Stimulated activated CD4-positive, alpha-beta T cell treated with anti-CD3 and anti-CD28 coated beads, Interleukin-1b, Interleukin-23, amount 100 ng/mL, for 48 hours (primary cell): ENCODE measurements at places on chromosomes 1 and 21.
A peak's percentile ranks its signal among the peaks of the same experiment; 100 is the strongest.

GRCh38 chr21:42313501-42313969, 1.7 kb downstream of the TFF3 start:
- no peak for DNase-seq

DNA sequence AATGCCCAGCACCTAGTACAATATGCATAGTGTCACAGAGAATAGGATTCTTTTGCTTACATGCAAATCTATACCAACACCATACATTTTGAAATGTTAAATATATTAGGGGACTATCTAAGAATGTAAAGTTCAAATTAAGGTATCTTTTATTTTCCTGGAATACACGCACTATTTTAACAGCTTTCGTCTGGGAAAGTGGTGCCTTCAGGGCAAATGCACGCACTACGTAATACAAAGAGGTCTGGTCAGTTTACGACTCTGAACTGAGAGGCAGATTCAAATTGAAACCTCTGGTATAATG, 931 bp downstream of the FUBP1 start:
- no peak for DNase-seq

DNA sequence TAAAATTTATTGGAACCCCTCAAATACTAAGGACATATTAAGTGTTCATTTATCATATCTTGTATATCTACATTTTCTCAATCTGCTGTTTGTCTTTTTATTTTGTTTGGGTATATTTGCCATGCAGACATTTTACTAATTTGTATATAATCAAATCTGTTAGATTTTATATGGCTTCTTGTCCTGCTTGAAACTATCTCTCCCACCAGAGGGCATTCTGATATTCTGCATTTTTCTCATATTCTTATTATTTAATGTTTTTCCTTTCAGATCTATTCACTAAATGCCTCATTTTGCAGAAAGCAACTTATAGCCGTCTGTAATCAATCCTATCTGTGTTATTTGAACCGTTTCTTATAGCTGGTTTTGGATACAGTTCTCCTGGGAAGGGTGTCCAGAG, 745.5 kb downstream of the LRRIQ3 start:
- no peak for DNase-seq

DNA sequence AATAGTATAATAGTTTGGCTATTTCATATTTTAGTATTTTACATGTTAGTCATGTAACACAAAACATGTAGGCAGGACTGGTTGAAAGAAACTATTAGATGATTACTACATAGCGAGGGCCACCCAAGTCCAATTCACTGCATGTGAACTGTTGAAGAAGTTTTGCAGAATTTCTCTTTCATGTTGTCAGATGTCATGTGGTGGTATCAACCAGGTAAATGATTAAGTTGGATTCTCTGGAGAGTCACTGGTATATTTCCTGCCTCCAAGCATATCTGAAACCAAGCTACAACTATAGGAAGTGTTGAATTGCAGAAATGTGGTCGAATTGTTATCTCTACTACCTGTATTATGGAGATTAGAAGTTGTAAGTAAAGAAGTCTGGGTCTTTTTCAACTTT, 137.8 kb upstream of the DPYD start:
- DNase-seq: no peak

GRCh38 chr1:200438911-200439310, 29.1 kb upstream of the ZNF281 start:
- DNase-seq: no peak

- DNase-seq: no peak
Observed at GRCh38 chr1:178659789-178660208, 65.2 kb upstream of the RALGPS2 start.

- no peak for DNase-seq
Observed at GRCh38 chr21:43315244-43316137, 111.4 kb downstream of the SIK1 start.

DNA sequence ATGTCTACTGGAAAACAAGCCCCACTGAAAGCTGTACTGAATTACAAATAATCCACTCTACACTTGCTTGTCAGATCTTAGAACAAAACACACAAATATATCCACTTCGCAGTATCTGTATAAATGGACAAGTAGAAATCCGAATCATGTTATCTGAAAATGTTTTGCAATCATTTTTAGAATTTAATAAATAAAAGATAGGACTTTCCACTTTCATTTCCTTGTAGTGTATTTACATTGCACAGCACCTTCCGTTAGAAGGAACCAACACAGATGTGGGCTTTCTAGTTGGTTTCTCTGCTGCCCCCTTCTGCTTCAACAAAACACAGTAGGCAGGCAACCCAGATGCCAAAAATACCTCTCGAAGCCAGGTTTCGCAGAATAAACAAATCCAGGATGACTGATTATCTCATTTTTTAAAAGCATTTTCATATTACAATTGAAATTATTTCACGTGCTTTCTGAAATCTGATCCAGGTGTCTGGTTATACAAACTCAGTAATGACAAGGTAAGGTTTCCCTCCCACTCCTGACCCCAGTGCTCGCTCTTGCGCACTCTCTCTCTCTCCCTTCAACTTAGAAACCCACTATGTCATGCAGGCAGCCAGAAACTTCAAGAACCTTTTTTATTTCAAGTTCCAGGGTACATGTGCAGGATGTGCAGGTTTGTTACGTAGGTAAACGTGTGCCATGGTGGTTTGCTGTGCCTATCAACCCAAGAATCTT, 389.9 kb downstream of the SMYD3 start:
- peak; percentile 6 for DNase-seq

DNA sequence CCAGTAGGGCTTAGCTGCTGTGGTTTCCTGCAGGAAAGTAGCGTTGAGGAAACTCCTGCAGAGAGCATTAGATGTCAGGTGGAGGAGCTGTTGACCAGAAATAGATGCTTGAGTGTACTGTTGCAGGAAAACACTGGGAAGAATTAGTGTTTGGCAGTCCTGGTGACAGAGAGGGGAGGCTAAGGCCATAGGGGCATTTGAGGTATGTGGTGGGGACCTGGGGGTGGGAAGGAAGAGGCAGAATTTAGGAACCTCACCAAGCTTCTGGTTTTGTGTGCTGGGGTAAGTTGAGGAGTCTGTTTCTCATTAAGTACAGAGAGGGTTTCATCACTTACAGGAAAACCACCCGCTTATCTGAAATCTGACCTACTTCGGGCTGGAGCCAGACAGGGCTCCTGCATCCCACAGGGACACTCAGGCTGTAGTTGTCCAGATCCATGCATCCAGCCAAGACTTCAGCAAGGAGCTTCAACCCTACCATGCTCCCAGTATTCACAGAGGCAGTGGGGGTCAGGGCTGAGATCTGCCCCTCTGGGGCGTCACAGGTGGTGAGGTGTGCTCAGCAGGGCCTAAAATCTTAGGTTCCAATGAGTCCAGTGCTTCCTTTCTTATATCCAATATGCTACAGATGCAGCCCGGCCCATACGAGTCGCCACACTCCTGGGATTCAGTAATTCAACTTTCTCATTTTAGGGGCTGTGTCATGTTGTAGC, 15.1 kb downstream of the SH2D2A start:
- DNase-seq: no peak

- no peak for DNase-seq
Observed at GRCh38 chr1:27590917-27591508, 12.9 kb downstream of the AHDC1 start.

DNA sequence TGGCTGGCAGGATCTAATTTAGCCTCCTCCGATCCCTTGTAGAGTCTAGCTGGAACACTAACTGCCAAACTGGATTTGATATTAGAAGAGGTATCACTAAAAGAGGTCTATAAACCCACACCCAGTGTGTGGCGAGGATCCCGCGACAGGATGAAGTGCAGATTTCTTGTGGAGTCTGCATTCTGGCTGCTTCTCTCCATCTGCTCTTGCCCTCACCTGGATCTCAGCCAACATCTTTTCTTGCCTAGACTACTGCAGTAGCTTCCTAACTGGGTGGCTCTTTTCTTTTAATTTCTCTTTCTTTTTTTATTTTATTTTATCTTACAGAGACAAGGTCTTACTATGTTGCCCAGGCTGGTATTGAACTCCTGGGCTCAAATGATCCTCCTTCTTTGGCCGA, 48.9 kb upstream of the CAPZB start:
- no peak for DNase-seq

DNA sequence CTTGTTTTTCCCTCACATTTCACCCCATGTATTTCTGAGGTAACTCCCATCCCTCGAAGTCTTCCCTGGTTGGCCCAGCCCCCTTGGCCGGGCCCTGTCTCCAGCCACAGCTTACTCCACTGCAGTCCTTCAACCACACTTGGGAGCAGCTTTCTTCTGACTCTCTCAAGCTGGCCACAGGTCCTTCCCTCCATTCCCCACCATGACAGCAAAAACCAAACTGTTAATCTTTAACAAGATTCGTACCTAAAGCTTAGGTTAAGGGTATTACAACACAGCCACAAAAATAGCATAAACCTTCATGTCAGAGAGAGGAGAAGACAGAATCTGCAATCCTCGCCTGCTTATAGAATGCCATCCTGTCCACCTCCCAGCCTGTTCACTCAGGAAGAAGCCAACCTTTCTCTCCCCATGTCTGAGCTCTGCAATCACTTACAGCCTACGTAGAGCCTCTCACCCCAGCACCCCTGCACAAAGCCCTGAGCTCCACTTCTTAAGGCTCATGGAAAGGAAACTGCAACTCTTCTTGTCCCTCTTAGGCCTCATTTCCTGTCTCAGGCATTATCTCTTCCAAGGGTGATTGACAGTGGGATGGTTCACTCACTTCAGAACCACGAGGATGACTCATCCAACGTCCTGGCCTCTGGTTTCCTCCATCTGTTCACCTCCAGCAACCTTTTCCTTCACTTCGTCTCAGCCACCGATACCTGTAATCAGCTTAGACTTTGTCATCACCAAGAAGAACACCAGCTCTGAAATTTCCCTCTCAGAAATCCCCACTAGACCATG, 72.8 kb downstream of the CD2 start:
- peak; percentile 88 for DNase-seq

- DNase-seq: no peak
Observed at GRCh38 chr1:7418442-7419080, 352.5 kb upstream of the VAMP3 start.

- DNase-seq: no peak
Observed at GRCh38 chr1:44842862-44843655, at the start of gene PTCH2. PTCH2 (minus strand) TSS chr1:44843253; CDS start chr1:44842932, 321 bp downstream.

DNA sequence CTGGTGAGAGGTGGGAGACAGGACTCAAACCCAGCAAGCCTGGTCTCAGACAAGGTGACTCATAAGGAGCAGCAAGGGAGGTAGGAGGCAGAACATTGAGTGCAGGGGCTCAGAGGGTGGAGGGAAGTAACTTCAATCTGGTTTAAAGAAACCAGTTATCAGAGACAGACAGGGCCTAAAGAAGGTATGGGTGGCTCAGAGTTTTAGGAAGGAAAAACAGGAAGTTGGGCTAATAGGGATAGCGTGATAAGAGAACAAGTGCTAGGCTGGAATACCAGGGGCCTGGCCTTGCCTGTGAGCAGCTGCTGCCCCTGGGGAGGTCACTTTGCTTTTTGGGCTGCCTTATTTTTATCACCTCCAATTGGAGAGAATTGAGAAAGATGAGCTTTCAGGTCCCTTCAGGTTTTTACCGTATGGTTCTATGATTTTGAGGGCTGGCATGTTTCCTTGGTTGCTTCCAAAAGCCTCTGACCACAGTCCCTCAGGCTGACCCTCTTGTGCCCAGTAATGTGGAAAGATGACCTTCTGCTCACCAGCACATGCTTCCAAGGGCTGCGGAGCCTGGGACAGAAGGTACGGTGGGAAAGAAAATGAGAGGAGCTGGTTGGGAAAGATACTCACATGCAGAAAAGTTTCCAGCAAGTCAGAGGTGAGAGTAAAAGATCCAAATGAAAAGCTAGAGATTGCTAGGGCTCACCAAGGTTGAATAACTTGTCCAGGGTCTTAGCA, 77.0 kb downstream of the DDR2 start:
- no peak for DNase-seq

GRCh38 chr1:12513181-12513580, 104.8 kb downstream of the DHRS3 start:
- no peak for DNase-seq

- DNase-seq: no peak
Observed at GRCh38 chr1:27536767-27537166, 46.8 kb upstream of the WASF2 start.

DNA sequence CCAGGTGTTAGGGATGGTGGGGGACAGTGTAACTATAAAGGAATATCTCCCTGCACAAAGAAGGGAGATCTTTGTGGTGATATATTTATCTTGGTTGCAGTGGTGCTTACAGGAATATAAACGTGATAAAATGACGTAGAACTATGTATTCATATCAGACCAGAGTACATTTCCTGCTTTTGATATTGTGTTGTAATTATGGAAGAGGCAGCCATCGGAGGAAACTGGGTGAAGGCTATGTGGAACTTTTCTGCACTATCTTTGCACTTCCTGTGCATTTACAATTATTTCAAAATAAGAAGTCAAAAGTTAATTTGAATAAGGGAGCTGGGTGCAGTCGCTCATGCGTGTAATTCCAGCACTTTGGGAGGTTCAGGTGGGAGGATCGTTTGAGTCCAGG, 37.6 kb downstream of the NDUFS5 start:
- no peak for DNase-seq

- peak; percentile 59 for DNase-seq
Observed at GRCh38 chr1:85289207-85289847, 12.9 kb upstream of the BCL10 start.

DNA sequence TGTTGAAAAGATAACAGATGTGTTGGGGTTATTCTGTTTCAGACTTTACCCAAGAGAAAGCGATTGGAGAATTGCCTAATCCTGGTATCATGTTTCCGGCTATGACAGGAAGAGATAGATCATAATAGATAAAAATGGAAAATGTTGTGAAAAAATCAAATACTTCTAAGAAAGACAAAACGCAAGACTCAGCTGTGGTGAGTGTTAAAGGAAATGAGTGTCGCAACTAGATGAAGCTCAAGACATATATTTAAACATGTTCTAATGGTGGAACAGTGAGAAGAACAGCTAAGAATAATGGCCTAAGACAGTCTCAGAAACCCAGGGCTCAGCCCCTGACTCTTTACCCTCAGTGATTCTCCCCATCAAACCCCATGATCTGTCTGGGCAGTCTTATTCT, 426.7 kb upstream of the RUNX1 start:
- no peak for DNase-seq

- DNase-seq: no peak
Observed at GRCh38 chr1:98304888-98305287, 356.6 kb upstream of the SNX7 start.

DNA sequence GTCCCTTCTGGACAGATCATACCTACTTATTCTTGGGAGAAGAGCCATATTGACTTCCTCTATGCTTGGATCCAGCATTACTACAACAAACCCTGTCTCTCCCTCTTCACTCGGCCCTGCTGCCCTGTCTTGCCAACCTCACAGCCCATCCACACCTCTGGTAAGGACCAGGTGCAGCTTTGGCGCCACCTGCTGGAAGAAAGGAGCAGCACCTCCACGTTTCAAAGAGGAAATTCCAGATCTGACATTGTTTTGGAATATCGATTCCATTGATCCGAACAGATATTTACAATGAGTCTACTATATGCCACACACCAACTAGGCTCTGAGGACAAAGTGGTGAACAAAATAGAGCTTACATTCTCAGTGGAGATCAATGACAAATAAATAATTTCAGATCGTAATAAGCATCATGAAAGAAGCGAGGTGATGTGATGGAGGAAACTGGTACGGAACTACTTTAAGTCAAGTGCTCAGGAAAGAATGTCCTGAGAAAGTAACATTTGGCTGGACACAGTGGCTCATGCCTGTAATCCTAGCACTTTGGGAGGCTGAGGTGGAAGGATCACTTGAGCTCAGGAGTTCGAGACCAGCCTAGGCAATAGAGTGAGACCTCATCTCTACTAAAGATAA, 18.7 kb downstream of the MFSD2A start:
- peak; percentile 72 for DNase-seq

GRCh38 chr1:28470146-28470545, 35.7 kb upstream of the RCC1 start:
- DNase-seq: no peak
